Left ventricle myocardium inferior (tissue), 1 donor: ENCODE measurements at places on chromosomes 4 and X. TPM values are rescaled to one million over a fixed set of nuclear protein-coding genes. Genes with fewer than 3 reads are reported as not detected.

The LRCH2 gene
- 1.0 TPM for total RNA-seq

The GPR119 gene
- not detected for total RNA-seq

The BMP3 gene
- total RNA-seq, result not detected

The USP17L5 gene
- total RNA-seq, result not detected

The MAGEA1 gene
- total RNA-seq, result not detected

DNA sequence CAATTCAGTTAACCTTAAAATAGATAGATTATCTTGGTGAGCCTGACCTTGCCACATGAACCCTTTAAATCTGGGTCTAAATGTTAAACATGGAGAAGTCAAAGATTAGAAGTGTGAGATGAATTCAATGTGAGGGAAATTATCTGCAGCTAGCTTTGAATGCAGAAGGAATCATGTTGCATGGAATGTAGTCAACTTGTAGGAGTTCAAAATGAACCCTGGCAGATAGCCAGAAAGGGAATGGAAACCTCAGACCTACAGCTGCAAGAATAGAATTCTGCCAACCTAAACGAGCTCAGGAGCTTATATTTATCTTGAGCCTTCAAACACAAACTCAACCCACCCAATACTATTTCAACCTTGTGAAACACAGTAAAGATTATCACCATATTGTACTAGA is 632.5 kb downstream of the KCTD8 start:
- no peak overlapping the region for H3K27ac ChIP-seq
- H3K4me3 ChIP-seq, result no peak overlapping the region
- H3K27me3 ChIP-seq, result no peaks in the 10 kb centered on the region
- H3K36me3 ChIP-seq, result no peaks in the 10 kb centered on the region
- DNase-seq, result no peak

GRCh38 chrX:49876750-49877149 is 2.5 kb upstream of the USP27X start:
- no peak for DNase-seq
- H3K27me3 ChIP-seq, result no peaks in the 10 kb centered on the region
- no peaks in the 10 kb centered on the region for H3K36me3 ChIP-seq
- peaks cover 14% of the 10 kb centered on the region for H3K4me1 ChIP-seq
- H3K4me3 ChIP-seq, result no peak overlapping the region
- no peak overlapping the region for H3K27ac ChIP-seq

GRCh38 chrX:142156567-142156966 is 48.5 kb downstream of the MAGEC2 start:
- H3K27ac ChIP-seq, result no peak overlapping the region
- DNase-seq, result no peak
- no peaks in the 10 kb centered on the region for H3K27me3 ChIP-seq
- no peak overlapping the region for H3K4me3 ChIP-seq
